Astrocyte of the cerebellum (primary cell): ENCODE measurements at places on chromosomes 16 and 17.

DNA sequence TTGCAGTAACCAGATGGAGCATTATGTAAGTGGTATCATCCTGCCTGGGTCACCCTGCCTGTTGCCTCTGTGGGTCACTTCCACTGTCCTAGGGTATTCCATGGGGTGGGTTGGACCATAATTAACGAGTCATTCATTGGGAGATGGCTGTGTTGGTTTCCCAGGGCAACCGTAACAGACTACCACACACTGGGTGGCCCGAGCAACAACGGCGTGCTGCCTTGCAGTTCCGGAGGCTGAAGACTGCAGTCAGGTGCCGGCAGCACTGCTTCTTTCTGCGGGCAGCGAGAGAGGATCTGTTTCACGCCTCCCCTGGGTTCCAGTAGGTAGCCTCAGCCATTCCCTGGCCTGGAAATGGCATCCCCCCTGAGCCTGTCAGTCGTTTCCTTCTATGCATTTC lies 28.9 kb upstream of the CMIP start:
- DNase-seq, result no peak

DNA sequence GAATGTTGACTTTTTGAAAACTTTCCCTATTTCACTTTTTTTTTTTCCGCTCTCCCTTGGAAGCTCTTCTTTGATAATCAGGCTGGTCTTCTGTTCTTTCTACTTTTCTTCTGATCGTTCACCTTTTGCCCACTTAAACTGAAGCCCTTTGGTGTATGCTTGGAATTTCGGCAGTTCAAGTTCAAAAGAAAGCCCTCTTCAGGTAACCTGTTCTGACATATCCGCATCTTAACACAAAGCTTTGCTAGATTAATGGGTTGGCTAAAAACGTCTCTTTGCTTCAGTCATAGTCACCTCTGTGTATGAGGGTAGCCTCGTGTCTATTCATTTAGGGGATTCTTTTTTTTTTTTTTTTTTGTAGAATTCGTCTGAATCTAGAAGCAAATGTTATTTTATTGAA lies 1115.8 kb upstream of the RBFOX1 start:
- no peak for DNase-seq

DNA sequence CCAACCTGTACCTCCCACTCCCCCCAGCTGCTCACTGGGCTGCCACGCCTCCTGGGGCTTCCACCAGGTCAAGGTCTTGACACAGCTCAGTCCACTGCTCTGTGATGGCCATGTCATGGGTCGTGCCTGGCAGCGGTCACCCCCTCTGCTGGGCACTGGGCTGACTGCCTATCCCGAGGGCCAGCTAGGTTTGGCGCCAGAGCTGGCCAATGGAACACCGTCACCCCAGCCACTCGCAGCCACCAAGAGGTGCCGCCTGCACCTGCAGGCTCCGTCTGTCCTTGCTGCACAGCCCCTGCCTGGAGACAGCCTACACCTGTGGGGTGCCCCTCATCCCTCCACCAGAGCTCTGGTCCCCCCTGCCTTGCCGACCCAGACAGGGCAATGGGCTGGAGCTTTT lies 4.5 kb upstream of the RAB40C start:
- DNase-seq, result no peak

GRCh38 chr17:72816406-72816805 lies 276.1 kb downstream of the SLC39A11 start:
- DNase-seq, result no peak

- DNase-seq, result no peak
These were observed 436.7 kb downstream of the KIF2B start for GRCh38 chr17:54259476-54259875.

- DNase-seq, result no peak
These were observed 14.0 kb downstream of the HS3ST3A1 start for GRCh38 chr17:13587487-13588338.

DNA sequence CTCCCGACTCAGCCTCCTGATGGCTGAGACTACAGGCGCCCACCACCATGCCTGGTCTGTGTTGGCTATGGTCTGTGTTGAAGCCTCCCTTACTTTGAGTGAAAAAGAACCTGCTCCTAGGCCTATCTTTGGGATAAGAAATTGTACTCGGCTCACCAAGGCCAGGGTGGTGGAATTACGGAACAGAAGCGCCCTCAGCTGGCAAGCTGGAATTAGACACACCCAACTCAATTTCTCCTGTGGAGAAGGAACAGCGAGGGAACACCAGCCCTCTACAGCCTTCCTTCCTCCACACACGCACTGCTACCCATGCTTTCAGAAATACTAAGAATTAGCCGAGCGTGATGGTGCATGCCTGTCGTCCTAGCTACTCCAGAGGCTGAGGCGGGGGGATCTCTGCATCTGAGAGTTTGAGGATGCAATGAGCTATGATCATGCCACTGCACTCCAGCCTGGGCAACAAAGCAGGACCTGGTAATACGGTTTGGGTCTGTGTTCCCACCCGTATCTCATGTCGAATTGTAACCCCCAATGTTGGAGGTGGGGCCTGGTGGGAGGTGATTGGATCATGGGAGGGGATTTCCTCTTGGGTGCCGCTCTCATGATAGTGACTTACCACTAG lies 40.1 kb upstream of the RBBP6 start:
- no peak for DNase-seq

- DNase-seq, result no peak
These were observed 496.5 kb downstream of the TOX3 start for GRCh38 chr16:52050418-52050817.

GRCh38 chr16:27455700-27456099 lies 53.7 kb downstream of the IL21R start:
- no peak for DNase-seq

DNA sequence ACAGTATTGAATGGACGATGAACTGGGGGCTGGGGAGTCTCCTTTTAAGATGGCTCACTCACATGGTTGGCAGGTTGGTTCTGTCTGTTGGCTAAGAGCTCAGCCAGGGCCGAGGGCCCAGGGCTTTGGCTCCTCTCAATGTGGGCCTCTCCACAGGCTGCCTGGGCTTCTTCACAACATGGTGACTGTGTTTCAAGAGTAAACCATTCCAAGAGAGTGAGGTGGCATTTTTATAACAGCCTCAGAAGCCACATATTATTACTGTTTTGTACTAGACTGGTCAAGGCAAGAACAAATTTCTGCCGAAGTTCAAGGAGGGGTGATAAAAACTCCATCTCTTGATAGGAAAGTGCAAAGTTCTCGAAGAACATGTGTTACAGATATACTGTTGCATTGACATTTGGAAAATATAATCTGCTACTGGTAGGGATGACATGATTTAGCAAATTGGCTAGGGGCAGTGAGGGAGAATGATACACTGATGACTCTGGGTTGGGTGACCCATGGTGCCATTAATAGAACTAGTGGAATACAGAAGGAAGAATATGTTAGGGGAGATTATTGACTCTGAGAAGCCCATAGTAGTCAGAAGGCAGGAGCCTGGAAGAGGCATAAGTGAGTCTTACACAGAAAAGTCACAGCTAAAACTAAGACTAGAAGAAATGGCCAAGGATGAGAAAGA lies 13.7 kb downstream of the KRABD2 start:
- no peak for DNase-seq

DNA sequence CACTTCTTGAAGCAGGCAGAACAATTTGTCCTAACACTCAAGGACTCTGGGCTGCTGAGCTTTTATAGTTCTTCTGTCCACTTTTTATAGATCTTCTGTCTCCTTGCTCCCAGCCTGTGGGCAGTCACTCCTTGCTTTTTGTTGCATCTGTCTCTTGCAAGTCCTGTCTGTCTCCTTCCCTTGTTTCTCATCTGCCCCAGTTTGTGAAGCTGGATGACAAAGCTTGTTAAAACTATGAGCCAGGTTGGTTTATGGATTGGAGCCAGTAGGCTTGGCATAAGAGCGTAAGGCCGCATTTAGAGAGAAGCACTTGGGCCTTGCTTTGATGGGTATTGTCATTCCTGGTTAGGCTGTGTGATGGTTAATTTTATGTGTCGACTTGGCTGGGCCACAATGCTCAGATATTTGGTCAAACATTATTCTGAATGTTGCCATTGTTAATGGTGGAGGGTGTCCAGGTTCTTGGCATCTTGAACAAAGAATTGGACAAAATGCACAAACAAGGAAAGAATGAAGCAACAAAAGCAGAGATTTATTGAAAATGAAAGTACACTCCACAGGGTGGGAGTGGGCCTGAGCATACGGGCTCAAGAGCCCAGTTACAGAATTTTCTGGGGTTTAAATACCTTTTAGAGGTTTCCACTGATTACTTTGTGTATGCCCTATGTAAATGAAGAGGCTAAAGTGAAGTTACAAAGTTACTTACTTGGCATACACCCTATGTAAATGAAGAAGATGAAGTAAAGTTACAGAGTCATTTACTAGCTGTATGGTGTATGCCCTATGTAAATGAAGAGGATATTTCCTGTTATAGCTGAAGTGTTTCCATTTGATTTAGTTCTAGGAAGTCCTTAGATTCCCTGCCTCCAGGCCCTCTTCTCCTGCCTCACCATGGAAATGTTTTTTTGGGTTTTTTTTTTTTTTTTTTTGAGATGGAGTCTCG lies 8.0 kb upstream of the CPPED1 start:
- no peak for DNase-seq

GRCh38 chr16:2858245-2859025 lies 465 bp upstream of the PRSS22 start:
- no peak for DNase-seq

GRCh38 chr17:75191584-75191983 lies 8.8 kb upstream of the SUMO2 start:
- no peak for DNase-seq

DNA sequence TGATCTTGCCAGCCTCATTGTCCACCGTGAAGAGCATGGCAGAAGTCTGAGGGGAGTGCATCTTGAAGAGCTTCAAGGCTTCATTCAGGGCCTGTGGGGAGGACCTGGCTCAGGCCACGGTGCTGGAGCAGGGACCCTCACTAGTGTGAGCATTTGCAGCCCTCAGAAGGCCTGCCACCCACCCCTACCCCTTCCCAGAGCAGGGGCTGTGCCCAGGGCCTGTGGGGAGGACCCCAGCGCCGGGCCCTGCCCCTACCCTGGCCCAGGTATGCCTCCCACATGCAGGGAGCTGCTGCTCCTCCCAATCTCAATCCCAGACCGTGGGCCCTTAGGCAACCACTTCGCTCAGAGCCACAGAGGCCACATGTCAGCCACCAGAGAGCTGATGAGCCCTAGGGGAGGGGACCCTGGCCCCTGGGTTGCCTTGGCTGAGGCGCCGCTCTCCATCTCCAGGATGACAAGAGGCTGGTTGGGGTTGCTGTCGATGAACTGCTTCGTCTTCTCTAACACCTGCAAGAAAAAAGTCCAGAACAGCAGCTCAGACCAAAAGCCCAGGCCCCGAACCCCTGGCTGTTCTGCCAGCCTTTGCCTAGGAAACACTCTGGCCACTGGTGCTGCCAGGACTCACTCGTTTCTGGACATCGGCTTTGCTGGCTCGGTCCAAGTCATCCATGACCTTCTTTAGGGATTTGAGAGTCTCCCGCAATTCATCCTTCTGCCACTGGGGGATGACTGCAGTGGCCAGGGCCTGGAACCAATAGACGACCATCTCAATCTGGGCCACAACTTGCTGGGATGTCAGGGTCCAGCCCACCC lies 1.8 kb upstream of the EXOSC6 start:
- no peak for DNase-seq

- DNase-seq, result peak; percentile 73
These were observed at the start of gene CHST4 for GRCh38 chr16:71526111-71526631. CHST4 (plus strand) TSS chr16:71526426; CDS start chr16:71536678, 10,252 bp downstream.
